SK-MEL-5 (cell line): ENCODE measurements at places on chromosomes 6 and 20.
A peak's percentile ranks its signal among the peaks of the same experiment; 100 is the strongest.

DNA sequence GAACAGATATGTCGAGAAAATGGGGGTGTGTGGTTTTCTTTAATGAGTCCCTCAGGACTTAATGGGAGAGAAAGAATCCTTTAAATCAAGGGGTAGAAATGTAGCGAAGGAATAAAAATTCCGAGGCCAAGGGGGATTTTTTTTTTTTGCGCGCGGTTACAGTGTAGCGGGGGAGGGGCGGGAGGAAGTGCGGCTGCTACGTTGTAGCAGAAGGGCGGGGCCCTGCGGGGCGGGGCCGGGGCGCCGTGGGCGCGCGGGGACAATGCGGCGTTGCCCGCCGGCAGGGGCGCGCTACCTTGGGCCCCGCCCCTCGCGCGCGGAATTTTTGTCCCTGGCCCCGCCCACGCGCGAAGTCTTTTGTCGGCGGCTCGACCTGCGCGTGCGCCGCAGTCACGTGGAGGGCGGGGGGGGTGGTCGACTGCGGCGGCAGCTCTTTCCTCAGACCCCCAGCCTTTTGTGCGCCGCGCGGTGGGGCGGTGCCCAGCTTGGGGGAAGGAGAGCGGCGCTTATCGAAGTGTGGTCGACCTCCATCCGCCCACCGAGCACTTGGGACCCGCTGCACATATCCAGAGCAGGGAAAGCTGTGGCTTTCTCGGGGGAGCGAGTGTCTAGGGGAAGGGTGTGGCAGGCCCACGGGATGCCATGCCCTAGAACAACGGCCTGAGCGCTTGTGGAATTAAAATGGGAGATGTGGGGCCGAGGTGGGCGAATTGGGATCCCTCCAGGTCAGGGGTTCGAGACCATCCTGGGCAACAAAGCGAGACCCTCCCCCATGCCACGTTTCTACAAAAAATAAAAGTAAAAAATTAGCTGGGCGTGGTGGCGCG lies 1.3 kb downstream of the TUBB start:
- peak; percentile 86 for DNase-seq

GRCh38 chr6:135224037-135224647 lies 43.0 kb downstream of the MYB start:
- no peak for DNase-seq

DNA sequence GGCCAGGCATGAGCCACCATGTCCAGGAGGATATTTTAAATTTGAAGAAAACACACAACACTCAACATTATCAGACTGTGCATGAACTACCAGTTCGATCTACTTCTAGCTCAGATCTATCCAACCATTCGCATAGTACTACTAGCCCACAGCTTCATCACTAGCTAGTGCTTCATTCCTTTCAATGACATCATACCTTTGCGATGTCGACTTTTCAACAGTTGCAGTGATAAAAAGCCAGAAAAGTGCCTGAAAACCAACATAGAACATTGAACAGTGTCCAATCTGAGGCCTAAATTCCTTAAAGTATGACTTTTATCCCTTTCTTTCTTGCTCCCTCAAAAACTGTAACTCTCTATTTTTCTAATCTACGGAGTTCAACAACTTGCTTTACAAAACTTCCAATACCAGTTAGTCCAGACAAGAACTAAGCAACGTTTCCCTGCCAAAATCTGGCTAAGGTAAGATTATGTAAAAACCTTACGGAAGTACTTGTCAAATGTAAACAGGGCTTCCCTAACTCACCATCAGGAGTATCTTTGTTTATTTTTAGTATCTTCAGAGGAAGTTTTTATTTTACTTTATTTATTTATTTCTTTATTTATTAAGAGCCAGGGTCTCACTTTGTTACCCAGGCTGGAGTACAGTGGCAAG lies 434.0 kb upstream of the JARID2 start:
- no peak for DNase-seq

GRCh38 chr20:23101696-23102406 lies 15.7 kb upstream of the CD93 start:
- DNase-seq: no peak

DNA sequence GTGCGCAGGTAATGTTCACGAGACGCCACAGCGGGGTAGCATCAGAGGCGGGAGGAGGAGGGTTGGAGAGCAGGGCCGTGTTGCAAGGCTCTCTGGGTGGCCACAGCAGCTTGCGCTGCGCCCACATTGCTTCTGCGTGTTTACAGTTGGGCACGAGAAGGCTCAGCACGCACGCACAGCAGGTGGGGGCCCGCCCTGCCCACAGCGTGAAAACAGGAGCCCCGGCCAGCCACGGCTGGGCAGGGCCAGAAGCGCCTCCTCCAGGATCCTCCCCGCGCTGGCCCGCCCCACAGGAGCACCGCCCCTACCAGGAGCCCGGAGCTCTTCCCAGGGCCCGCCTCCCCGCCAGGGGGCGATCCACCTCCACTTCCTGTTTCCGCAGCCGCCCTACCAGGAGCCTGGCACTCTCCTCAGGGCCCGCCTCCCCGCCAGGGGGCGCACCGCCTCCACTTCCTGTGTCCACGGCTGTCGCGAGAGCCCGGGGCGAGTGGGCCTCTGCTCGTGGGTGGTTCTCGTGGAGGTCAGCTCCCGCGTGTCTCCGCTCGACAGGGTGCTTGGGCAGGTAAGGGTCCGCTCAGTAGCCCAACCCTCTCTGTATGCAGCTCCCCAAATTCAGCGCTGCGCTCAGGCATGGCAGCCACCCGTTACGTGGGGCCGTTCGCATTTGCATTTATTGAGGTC lies at the start of gene FAM50B:
TSS of gene FAM50B (plus strand) at position 449 of the 681 bp plus-strand sequence. CDS start 439 bp downstream, outside the sequence.
- peak; percentile 93 for DNase-seq

GRCh38 chr6:107820338-107821261 lies 3.5 kb downstream of the SCML4 start:
- peak; percentile 10 for DNase-seq

GRCh38 chr20:9514461-9515213 lies at the start of gene LAMP5:
TSS of gene LAMP5 (plus strand) at chr20:9514590. CDS start at chr20:9514853, 263 bp downstream.
- DNase-seq: no peak

- DNase-seq: peak; percentile 31
These were observed 85.9 kb downstream of the CRYBG1 start for GRCh38 chr6:106446287-106446885.

DNA sequence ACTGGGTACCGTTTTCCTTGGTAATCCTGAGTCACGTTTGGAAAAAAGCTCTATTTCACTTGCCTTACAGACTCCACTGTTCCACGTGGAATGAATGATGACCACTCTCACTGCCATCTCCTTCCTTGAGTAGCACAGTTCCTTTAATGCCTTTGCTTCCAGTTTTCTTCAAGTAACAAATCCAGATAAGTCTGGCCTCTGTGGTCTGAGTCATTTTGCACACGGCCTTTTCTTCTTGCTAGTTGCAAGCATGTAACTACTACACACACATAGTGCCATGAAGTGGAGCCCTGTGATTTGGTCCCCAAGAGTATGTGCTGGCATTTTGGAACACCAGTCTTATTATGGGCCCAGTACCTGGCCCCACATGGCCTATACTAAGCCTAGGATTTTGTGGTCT lies 182.8 kb downstream of the SASH1 start:
- no peak for DNase-seq

- no peak for DNase-seq
These were observed 1.7 kb upstream of the PDE10A start for GRCh38 chr6:165664559-165665383.

GRCh38 chr6:66897576-66897975 lies 1190.5 kb upstream of the EYS start:
- no peak for DNase-seq

DNA sequence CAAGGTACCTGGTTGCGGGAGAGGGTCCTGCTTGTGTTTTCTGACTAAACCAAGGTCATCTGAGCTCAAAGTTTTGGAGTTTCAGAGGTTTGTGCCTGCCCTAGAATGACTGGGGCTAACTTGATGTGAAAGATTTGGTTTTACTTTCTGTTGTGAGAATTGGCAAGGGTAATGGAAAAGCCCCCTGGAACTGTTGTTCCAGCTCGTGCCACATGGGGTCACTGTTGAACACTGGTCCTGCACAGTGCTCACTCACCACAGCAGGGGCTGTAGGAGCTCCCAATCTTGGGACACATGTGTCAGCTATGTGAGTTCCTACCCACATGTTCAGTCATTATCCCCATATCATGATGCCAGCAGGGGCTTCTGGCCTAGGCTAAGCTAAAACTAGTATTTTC lies 6.5 kb downstream of the TGM6 start:
- DNase-seq: peak; percentile 76
